ENCODE measurements at places on chromosomes 5 and 9.

DNA sequence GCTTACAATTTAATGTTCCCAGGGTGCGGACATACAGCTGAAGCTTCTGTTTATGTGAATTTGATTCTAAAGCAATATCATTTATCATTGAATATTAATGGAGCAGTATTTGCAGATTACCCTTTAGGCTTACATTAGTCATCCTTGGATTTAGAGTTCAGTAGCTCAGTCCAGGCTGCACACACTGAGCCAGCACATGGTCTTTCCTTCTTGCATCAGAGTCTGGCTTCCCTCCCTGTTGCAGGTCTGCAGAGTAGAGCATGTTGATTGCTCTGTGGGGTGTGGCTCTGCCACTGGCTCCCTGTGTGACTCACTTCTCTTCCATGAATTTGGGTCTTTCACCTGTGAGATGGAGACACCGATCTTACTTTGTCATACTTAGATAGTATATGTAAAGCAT lies 36.8 kb downstream of the NSG2 start:
- DNase-seq = no peak

GRCh38 chr9:23542927-23543326 lies 283.1 kb downstream of the ELAVL2 start:
- no peak for DNase-seq

DNA sequence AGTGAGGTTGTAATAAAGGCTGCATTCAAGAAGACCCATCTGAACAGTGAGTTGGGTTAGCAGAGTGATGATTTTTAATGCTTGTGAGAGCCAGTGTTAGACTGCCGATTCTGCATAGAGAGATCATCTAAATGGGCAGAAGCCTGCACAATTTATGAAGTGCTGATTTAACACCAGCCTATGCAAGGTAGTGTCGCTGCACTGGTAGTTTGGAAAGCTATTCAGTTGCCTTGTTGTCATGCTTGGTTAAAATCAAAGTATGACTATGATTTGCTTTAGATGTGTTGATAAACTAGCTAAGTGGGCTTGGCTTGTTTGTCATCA lies 379 bp upstream of the LRRTM2 start:
- DNase-seq = no peak

DNA sequence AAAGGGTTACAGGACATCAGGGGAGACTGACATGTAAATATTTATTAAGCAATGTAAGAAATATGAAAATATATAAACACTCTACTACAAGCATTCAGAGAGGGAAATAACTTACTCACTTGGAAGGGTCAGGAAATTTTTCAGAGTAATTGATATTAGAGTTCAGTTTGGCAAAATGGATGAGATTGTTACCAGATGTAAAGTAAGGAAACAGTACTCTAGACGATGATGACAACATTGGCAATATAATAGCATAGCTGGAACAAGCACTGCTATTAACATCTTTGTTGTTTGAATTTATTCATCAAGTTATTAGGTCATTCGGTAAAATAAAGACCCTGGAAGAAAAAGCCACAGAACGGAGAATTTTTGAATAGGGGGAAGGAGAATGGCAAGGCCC lies 49.1 kb downstream of the GNA14 start:
- DNase-seq = no peak

DNA sequence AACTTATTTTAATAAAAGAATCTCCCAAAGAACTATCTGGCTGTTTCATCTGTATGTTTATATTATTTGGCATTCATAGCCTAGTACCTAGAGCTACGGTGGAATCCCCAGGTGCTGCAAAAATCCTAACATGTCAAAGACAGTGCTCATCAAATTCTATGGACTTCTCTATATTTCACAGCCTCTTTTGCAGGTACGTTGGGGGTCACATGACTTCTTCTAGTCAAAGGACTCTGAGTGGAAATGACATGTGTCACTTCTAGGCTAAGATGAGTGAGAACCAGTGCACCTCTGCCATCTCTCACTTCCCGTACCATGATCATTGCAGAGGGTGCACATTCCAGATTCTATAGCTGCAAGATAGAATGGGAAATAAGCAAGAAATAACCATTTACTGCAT lies 72.5 kb upstream of the PTGER4 start:
- no peak for DNase-seq

GRCh38 chr5:51156222-51156621 lies 227.0 kb upstream of the ISL1 start:
- no peak for DNase-seq

DNA sequence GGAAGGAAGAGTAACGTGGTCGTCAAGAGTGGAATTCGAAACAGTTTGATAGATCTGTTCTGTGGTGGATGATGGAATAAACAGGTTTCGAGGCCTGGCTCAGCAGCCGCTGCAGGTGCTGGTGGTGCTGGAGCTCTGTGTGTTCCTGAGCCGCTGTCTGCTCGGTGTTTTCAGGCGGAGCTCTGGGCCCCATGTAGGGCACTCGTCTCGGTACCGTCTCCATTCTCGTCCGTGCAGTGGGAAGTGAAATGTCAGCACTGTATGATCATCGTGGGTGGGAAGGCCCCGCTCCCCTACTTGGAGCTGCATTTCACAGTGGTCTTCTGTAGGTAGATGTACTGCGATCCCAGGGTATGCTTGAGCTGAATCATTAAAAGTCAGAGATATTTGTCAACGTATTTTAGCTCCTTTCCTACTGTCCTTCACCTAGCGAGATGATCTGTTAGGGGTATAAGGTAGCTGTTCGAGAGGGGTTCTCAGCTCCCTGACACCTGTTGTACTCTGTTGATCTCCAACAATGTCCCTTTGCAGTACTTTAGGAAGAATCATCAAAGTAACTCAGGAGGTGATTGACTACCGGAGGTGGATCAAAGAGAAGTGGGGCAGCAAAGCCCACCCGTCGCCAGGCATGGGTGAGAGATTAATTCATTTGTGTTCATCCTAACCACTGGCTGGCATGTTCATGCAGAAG lies 35.9 kb downstream of the TENT4A start:
- DNase-seq = no peak

GRCh38 chr9:132791699-132792240 lies 86.3 kb downstream of the AK8 start:
- no peak for DNase-seq

DNA sequence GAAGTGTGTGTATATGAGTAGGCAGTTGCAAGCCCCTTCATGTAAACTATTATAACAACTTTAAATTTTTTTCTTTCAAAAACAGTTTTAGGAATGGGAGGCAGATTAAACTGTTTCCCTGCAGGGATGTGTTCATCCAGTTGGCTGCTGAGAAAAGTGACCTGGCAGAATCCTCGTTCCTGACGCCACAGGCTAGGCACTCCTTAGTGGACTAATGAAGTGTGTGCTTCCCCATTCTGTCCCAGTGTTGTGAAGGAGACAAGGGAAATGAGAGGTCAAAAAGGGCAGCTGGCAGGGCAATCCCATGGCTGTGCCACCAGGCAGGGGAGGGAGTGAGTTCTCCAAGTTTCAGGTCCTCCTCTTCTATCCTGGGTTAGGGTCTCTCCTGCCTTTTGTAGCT lies 59.8 kb downstream of the FOXD1 start:
- no peak for DNase-seq

- DNase-seq = peak; percentile 55
Observed at GRCh38 chr5:135332519-135333150, 66.4 kb downstream of the MACROH2A1 start.

DNA sequence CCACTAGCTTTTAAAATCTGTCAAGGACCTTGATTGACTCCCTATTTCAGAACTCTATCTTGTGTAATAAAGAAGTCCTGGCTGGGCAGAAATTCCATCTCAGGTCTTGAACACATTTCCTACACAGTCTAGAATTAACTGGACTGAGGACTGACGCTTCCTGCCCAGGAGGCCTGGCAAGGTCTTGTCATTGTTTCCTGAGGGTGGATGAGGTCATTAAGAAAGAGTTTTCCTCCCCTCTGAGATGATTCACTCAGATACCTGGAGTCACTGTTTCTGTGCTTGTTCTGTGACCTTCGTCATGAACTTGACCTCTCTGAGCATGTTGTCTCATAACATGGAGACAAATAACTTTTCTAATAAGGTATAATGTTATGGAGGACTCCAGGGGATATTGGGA lies 10.0 kb downstream of the MTAP start:
- no peak for DNase-seq

DNA sequence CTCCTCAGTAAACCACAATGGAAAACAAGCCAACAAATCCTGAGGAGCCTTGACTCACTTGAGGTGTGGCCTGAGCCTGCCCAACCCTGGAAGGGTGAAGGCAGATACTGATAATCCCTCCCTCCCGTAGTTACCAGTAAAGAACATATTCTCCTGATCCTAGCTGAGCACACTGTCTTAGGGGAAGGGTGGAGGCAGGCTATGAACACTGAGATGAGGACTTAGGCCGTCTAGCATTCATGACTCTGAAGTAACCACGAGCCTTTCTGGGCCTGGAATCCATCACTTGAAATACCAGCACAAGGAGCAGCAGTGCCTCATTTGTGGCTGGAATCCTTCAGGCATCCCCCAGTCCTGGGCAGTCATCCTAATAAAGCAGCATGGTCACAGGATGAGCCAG lies 124.5 kb upstream of the PRLR start:
- no peak for DNase-seq

DNA sequence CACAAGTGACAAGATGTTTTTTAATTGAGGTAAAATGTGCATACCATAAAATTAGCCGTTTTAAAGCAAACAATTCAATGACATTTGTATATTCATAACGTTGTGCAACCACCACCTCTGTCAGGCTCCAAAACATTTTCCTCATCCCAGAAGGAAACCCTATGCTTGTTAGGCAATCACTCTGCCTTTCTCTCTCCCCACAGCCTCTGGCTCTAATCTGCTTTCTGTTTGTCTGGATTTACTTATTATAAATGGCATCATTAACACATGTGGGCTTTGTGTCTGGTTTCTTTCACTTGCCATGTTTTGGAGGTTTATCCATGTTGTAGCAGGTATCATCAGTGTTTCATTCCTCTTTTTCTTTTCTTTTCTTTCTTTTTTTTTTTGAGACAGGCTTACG lies 1.4 kb upstream of the N4BP3 start:
- no peak for DNase-seq

DNA sequence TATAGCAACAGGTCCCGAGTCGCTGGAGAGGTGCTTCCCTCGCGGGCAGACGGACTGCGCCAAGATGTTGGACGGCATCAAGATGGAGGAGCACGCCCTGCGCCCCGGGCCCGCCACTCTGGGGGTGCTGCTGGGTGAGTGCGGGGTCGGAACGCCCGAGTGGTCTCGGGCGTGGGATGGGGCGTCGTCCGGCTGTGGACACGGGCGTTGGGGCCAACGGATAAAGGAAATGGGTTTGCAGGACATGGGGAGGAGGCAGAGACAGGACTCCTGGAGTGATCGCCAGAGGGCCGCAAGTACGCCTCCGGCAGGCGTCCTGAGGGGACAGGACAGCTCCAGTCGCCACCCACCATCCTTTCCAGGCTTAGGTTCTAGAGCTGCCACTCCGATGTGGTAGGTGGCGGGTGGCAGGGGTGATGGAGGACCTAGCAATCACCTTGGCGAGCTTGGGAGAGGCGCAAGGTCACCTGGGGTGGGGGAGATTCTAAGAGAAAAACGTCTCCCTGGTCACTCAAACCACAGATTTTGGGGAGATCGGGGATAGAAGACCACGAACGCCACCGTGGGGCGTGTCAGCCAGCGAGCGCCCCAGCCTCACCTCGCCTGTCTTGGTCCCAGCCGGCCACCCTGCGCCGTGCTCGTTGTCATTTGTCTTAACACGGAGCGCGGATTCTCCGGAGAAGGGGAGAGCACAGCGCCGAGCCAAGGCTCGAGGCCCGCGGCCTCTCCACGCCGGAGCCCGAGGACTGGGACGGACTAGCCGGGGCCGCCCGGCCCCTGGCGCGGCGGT lies 922 bp downstream of the LMX1B start:
- DNase-seq = no peak

Measured in renal cortex interstitium (tissue), 15 donors.